ENCODE measurements at places on chromosomes 11 and 22.
A peak's percentile ranks its signal among the peaks of the same experiment; 100 is the strongest.

DNA sequence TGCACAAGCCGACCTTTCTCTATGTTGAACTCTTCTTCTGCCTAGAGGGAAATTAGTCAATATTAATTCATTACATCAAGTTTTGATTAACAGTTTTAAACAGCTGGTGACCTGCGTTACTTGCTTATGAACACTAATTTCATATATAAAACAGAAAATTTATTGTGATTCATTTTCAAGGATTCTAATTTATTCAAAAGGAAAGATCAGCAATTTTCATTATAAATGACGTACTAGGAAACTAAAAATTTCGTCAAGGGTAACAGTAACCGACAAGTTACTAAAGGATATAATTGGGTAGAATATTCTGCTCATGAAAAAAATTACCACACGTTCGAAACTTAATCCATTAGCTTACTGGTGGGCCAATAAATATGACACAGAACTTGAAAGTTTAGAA lies 15.3 kb downstream of the ATP6V1E1 start:
- DNase-seq = no peak

DNA sequence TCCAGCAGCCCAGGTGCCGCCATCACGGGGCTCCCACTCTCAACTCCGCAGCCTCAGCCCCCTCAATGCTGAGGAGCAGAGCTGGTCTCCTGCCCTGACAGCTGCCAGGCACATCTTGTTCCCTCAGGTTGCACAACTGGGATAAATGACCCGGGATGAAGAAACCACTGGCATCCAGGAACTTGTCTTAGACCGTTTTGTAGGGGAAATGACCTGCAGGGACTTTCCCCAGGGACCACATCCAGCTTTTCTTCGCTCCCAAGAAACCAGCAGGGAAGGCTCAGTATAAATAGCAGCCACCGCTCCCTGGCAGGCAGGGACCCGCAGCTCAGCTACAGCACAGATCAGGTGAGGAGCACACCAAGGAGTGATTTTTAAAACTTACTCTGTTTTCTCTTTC lies at the start of gene SAA1:
SAA1 (plus strand) TSS at position 316 of the 400 bp plus-strand sequence. CDS start 624 bp downstream, outside the sequence.
- DNase-seq = no peak

DNA sequence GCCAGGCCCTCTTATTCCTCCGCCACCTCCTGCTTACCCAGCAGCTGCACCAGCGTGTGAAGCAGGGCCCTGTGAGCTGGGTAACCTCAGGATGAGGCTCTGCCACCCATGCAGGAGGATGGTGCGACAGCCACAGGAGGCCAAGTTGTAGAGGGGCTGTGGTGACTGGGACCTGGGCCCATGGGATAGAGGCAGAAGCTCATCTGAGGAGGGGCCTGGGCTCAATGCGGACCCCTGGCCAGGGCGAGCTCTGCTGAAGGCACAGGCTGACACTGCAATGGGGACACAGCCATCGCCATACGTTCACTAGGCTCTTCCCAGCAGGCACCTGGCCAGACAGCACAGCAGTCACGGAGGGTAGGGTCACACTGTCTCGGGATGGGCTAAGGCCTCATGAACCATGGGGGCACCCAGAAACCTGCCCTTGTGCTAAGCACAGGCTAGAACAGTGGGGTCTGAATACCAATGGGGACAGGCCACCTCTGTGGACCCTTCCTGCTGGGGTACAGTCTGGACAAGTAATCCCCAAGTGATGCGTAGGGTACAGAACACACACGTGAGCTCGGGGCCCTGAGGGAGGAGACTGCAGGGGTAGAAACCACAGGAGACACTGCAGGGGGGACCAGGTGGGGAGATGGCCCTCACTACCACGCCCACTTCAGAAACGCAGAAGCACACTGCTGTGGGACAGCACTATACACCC lies 35.3 kb downstream of the GNB1L start:
- DNase-seq = no peak

DNA sequence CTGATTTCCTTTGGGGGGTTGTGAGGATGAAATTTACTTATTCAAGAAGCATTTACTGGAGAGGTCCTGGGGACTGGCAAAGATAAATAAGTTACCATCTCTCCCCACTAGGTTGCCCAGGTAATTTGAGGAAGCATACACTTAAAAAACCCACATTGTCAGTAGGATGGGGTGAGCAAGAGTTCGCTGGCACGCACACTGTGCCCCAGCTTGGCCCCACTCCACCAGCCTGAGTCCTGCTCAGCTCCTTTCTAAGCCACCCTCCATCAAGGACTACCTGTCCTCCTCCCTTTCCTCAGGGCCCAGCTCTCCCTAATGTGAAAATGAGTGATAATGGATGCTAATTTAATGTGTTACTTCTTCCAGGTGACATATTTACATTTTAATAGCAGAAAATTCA lies 216.5 kb upstream of the PLET1 start:
- no peak for DNase-seq

DNA sequence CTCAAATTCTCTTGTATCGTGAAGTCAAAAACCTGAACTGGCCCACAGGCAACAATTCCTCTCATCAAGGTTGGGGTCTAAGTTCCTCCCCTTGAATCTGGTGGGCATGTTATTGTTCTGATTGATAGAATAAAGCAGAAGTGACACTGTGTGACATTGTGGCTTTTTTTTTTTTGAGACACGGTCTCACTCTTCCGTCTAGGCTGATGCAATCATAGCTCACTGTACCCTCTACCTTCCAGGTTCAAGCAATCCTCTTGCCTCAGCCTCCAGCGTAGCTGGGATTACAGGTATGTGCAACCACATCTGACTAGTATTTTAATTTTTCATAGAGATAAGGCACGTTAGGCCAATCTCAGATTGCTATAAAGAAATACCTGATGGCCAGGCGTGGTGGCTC lies 8.9 kb upstream of the PELI3 start:
- DNase-seq = no peak

DNA sequence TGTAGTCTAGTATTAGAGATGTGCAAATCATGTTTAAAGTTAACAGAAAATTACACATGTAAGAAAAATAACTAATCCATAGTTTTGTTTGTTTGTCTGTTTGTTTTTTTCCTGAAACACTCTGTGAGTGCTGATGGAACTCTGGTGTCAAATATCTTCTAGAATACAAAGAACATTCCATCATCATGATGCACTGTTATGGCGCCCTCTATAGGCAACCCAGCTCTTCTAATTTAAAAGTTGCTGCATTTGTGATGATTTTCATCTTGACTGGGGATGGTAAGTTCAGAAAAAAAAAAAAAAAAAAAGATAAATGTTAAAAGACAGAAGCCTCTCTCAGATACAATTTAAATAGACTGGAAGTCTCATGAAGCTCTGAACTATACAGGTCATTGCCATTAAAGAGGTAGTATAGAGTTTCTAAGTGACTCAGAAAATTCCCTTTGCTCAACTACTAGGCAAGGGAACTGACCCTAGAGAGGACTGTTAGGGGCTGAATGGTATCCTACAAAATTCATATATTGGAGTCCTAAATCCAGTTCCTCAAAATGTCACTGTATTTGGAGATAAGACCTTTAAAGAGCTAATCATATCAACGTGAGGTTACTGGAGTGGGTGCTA lies 597.2 kb upstream of the ANO3 start:
- peak; percentile 28 for DNase-seq

DNA sequence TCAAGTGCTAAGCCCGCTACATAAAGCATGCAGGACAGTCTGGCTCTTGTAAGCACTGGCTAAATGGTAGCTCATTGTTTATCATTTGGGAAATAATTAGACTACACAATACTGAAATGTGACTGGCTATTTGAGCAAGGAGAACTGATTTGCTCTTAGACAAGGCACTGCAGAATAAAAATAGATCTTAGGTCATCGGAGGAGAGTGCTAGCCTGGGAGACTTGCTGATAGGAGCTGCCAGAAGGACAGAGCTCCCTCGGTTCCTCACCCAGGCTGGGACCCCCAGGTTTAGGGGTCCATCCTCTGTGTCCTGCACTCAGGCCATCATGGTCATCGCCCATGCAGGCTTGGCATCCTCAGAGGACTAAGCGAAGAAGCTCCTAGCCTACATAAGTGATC lies 184.4 kb upstream of the NCAM1 start:
- DNase-seq = no peak

DNA sequence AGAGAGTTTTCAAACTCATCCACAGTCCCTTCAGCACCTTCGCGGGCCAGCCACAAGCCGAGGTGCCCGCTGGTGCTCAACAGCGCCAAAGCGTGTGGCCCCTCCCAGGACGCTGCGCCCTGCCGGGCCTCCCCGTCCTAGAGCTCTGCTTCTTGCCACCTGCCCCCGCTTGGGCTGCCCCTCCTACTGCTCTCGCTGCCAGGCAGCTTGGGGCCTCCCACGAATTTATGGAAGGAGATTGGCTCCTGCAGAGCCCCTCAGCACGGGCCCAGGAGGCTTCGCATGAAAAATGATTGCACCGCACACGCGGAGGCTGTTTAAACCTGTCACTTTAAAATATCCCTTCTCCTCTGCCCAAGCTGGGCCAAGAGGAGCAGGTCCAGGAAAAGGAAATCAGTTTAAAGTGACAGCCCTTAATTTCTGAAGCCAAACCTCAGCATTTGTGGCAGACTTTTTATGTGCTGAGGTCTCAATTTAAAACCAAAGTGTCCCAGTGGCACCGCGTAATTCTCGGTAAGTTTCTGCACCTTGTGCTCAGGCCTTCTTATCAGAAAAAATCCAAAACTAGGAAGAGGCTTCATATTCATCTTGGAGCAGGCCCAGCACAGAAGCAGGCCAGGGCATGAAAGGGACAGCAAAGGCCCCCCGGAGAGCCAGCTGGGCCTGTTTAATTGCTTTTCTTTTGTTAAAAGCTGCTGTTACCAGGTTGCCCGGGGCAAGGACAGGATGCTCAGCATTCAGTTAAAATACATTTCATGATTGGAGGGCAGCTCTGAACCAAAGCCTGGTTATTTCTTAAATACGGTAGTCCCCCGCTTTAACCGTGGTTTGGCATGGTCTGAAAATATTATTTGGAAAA lies 303.6 kb downstream of the OPCML start:
- DNase-seq = peak; percentile 96

DNA sequence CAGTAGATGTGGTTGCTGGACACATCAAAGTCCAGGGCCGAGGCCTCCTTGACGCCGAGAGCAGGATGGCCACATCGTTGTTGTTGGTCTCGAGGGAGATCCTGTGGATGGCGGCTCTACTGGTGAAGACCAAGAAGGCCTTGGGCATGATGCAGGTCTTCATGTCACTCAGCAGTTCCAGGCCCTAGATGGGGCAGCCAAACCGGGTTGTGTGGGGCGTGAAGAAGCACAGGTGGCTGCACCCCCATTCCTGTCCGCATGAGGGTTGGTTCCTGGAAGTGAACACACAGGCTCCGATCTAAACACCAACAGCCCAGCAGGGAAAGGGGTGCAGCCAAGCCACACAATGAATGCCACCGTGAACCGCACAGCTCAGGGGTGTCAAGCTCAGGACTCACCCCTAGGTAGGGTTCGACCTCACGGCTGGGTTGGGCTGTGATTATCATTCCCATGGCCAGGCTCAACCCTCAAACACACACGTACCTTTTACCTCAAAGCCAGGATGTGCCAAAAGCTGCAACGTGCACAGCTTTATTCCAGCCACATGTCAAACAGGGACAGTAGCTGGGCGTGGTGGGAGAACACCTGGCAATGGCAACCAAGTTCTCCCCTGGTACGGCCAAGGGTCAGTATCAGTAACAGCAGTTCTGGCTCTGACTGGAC lies 132.3 kb downstream of the CRYBB2 start:
- DNase-seq = no peak

DNA sequence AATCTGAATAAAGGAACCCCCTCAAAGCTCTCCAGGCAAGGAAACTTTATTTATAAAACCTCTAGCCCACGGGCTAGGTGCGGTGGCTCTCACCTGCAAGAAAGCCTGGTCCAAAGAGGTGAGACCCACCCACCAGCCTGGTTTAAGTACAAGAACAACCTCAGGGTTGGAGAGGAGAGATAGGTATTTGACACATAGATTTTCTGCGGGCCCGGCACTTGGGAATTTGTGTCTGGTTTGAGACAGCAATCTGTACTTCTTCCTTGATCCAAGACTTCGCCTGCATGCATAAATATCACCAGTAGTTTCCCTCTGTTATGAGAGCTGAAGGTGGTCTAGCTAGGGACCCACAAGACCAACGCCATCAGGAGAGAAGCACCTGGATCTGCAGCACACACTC lies 73.2 kb upstream of the CAPRIN1 start:
- DNase-seq = no peak

- DNase-seq = no peak
These were observed 37.9 kb upstream of the CLTCL1 start for GRCh38 chr22:19329454-19329853.

- no peak for DNase-seq
These were observed 137.7 kb downstream of the WT1 start for GRCh38 chr11:32297611-32298011.
